ENCODE measurements at places on chromosomes 3 and 15.

DNA sequence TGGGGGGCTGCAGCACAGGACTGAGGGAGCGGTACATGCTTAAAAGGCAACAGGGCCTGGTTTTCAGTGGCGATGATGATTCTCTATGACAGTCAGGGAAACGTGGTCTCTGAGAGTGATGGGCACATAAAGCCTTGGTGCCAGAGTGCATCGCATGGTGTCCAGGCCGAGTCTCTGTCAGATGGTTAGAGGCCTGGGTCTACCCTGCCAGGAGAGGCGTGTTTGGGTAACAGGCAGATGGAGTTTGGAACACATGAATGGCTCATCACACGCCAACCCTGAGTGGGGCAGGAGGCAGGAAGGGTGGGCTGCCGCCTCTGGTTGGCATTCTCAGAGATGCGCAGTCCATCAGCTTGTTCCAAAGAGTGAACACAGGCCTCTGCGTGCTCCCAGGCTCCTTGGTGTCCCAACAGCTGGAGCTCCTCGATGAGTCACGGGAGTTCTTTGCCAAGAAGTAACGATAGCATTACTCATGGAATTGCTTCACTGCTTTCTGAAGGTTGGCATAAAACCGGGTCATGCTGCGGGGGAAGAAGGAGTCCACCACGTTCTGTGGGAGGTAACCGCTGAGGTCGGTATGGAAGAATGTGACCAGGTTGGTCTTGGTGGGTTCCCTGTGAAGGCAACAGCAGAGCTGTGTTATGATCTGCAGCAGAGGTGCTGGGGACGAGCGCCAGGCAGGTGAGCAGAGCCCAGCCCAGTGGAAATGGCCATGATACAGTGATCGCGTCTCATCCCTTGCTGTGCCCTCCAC, 11.0 kb downstream of the STARD5 start:
- DNase-seq: no peak

DNA sequence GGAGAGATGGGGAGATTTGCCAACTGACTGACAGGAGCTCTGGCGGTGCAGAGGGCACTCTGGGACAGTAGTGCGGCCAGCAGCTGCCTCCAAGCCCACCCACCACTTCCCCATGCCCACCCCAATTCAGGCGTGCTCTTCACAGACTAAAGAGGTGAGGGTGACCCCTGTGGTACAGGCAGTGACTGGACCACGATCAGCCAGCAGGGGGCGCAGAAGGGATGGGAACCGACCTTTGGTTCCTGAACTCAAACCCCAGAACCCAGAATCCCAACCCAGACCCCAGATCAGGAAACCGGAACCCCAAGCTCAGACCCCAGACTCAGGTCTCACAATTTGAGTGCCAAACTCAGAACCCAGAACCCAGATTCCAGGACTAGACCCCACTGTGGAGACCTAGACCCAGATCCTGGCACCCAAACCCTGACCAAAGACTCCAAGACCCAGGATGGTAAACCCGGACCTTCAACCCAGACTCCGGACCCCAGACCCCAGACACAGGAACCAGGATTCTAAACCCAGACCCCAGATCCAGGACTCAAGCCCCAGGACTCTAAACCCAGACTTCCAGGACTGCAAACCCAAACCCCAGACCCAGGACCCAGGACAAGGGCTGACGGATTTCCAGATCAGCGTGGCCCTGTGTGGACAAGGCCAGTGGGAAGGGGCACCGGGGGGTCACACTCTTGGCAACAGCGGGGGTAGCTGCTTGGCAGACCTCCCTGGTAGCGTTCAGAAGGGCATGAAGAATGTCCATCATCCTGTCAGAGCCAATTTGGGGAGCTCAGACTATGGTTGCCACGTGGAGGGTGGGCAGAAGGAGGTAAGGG, 3.7 kb upstream of the MYL3 start:
- DNase-seq: peak; percentile 81

DNA sequence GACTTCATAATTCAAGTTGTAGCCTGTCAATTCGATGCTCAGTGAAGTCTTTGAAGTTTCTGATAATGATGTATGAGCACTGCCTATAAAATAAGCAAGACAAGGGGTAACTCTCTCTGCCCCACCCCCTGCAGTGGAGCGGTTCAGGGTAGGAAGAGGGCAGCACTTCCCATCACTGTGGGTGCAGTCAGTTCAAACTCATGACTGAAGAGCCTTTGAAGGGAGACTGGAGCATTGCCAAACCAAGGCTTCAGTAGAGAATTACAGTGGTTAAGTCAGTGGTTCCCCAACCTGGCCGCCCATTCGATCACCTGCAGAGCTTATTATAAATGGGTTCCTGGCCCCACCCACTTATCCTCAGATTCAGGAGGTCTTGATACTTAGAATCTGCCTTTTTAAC, 190.6 kb downstream of the SHQ1 start:
- no peak for DNase-seq

DNA sequence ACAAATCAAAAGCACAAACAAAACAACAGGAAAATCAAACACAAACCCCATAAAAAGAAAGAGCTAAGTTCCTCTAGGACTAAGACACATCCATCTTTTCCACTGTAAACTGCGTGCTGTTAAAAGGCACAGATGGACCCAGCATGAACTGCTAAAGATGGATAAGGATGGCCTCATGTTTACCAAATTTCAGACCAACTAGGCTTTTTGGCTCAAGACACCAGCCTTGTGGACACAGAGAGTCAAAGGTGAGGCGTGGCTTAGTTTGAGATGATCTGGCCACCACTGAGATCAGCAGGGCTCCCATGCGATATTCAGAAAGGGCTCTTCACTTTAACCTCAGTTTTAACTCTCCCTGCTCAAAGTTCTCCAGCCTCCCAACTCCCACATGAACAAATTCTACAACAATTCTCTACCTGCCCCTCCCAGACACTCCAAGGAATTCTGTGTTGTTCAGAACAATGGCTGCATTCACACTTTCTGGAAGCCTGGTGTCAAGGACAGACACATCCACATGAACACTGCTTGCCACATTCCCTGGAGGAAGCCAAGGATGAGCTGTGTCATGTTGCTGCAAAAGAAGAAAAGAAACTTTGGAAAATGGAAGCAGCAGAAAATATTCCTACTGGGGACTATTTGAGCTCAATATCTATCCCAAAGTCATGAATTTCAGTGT, 198.4 kb upstream of the LRRN1 start:
- DNase-seq: no peak

- DNase-seq: no peak
Observed at GRCh38 chr3:119571688-119572087, 7.6 kb upstream of the ADPRH start.

- DNase-seq: no peak
Observed at GRCh38 chr3:194158942-194159439, 23.0 kb downstream of the HES1 start.

DNA sequence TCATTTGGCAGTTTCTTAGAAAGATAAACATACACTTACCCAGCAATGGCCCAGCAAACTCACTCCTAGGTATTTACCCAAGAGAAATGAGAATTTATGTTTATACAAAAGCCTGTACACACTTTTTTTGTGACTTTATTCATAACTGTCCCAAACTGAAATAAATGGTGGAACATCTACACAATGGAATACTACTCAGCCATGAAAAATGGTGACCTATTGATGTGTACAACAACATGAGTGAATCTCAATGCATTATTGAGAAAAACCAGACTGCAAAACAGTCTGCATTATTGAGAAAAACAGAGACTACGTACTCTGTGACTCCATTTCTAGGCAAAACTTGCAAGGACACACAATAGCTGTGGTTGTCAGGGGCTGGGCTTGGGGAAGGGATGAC, 37.2 kb downstream of the SNRK start:
- DNase-seq: no peak

Data from B cell (primary cell).